ENCODE measurements at places on chromosomes 16 and 17.

DNA sequence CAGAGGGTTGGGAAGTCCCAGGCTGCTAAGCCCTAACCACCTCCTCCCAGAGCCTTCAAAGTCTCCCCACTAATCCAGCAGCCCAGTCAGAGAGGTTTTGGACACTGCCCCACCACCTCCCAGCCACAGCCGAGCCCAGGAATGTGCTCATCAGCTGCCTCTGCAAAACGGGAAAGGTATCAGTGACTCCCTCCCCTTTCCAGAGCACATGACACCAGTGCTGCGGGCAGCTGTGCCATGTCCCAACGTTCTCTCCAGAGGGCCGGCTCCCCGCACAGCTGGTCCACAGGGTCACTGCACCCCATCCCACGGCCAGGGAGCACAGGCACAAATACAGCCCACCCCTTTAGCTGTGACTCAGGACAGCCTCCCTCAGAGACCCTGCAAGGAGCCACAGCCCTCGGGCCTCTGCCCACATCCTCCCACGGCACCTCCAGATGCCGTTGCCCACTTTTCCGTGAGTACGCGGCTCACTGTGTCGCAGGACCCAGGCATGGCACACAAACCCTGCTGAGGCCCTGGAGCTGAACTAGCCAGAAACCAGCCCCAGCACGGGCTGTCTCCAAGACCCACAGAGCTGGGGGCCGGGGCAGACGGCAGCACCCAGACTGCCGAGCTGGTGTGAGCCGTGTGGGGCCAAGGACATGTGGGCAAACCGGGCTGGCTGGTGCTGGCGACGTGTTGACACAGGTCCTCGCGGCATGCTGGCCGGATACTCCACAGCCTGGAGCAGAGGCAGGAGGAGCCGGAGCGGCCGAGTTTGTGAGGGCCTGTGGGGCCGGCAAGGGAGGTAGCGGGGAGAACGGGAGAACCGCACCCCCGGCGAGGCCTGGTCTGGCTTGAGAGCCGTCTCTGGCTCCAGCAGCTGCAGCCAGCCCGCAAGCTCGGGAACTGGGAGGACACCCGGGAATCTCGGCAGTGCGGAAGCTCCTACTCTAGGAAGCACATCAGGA lies 6.3 kb upstream of the PPP1R27 start:
- no peak for DNase-seq

DNA sequence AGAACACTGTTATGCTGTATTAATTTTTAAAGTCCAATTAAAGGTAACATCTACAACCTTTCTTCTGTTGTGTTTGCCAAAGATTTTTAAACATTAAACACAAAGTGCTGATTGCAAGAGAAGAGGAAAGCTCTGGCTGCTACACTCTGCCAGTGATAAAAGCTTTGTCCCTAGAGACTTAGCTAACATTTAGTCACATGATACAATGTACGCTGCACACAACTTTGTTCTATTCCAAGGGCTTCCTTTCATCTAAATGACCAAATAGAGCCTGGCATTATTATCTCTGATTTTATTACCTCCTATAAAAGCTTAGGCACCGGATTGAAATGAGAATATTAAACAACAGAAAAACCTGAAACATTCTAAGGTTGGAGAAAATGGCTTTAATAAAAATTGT lies 388.7 kb upstream of the PMFBP1 start:
- DNase-seq = no peak

DNA sequence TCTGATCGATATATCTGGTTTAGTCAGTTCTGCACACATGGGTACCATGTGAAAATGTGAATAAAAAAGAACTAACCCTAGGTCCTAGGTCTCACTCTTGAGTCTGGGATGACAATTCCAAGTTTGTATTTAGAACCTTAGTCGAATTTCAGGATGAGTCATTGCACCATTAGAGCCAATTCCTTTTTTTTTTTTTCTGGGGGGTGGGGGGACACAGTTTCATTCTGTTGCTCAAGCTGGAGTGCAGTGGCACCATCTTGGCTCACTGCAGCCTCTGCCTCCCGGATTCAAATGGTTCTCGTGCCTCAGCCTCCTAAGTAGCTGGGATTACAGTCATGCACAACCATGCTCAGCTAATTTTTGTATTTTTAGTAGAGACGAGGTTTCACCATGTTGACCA lies 41.6 kb downstream of the SPAG9 start:
- DNase-seq = no peak

DNA sequence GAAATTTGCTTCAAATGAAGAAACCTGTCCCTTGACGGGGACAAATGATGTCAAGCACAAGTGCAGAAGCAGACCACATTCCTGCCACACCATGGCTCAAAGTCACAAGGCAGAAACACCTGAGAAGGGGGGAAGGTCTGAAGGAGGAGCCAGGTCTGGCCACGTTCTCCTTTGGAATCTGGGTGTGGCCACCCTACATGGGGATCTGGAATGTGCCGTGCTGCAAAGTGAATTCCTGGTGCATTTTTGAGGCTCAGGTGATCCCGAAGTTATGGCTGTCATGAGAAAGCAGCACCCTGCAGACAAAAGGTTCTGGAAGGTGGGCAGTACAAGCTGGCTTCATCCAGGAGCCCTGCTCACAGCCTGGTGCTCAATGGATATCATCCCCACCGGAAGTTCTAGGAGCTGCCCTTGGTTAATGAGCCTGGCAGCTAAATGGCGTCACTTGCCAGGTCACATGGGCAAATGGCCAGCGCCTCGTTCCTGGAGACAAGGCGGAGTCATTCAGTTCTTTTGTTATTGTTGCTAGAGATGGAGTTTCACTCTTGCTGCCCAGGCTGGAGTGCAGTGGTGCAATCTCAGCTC lies 20.1 kb upstream of the ADCY9 start:
- no peak for DNase-seq

DNA sequence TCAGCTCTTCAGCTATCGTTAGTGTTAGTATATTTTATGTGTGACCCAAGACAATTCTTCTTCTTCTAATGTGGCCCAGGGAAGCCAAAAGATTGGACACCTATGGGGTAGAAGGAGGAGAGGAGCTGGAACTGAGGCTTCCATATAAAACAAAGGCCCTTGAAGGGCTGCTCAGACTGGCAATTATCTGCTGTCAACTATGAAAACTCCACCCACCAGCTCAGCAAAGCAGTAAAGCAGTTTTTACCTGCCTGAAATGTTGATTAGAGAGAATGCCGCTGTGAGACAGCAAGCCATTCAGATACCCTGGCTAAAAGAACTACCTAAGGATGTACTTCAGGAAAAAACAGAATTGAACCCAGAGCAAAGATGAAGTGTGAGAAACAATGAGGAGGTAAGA lies 45.9 kb upstream of the GNAO1 start:
- DNase-seq = no peak

- DNase-seq = peak; percentile 23
Observed at GRCh38 chr16:30519120-30520049, 7.0 kb downstream of the ZNF768 start.

DNA sequence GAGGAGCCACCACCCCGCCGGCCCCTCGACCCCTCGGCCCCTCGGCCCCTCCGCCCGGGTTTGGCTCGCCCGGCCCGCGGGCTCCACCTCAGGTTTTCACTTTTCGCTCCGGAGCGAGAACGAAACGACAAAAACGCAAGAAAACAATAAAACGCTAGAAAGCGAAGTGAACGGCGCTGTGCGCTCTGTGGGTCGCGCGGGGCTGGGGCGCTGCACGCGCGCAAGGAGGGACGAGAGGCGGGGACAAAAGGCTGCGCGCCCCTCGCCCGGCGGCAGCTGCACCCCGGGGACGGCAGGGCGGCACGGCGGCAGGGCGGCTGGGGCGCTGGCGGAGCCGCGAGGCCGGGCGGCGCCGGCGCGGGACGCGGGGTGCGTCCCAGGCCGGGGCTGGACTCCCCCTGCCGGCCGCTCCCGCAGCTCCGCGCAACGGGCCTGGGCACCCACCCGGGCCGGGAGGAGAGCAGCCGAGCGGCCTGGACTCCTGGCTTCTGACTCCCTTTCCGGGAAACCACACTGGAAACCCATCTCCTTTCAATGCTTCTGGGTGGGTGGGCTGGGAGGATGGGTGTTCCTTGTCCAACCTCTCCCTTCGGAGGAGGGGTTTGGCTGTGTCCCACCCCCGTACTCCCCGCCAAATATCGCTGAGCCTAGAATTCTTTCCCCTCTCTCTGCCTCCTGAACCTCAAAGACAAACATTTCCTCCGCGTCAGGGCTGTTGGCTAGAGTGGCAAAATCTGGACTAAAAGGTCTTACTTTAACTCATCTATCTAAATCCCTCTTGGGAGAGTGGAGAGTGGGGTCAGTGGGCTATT lies 9.9 kb downstream of the TBX2 start:
- no peak for DNase-seq

DNA sequence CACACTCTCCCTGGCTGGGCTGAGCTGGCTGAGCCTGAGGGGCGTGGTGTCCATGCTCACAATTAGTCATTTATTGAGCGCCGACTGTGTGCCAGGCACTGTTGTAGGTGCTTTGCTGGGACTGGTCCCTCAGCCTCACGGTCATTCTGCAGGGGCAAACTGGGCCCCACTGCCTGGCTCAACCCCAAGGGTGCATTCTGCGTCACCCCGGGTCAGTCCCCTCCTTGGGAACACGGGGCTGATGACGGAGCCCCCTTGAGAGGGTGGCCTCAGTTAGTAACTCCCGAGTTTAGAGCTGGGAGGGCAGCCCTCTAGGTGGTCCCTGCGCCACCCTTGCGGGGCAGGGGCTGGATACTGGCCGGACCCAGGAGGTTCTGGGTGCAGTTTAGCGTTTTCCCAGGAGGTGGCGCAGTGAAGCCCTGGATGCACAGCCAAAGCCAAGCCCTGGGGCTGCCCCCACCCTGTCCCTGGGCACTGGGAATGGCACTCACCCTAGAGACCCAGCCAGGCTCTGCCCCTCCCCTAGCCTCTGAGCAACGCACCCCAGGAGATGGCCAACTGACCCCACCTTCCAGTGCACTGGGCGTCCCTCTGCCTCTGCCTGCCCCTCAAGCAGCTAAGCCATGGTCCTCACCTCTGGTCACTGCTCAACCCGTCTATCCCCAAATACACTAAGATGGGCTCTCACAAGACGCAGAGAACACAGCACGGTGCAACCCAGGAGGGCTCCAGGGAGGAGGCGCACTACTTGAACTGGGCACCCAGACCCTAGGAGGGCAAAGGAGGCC lies 243.2 kb upstream of the GSE1 start:
- DNase-seq = no peak

- DNase-seq = no peak
Observed at GRCh38 chr17:82801377-82801970, 38.3 kb downstream of the ZNF750 start.

- no peak for DNase-seq
Observed at GRCh38 chr17:79595471-79595870, 15.4 kb downstream of the RBFOX3 start.

DNA sequence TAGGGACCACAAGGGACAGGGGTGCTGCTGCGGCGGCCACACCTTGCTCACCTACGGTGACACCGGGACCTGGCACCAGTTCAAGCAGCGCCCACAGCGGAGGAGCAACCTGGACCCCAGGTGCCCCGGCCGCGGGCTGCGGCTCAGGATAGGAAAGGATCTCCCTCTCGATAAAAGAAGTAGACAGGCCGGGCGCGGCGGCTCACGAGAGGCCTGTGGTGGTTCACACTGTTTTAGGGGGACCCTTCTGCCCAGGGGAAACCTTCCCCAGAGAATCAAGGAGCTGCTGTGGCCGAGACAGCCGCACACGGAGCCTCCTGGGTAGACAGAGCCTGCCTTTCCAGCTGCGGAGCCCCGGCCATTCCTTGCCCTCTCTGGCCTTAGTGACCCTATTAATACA lies 17.9 kb upstream of the ATP2A3 start:
- no peak for DNase-seq

- DNase-seq = no peak
Observed at GRCh38 chr17:6070913-6071511, 833 bp downstream of the WSCD1 start.

DNA sequence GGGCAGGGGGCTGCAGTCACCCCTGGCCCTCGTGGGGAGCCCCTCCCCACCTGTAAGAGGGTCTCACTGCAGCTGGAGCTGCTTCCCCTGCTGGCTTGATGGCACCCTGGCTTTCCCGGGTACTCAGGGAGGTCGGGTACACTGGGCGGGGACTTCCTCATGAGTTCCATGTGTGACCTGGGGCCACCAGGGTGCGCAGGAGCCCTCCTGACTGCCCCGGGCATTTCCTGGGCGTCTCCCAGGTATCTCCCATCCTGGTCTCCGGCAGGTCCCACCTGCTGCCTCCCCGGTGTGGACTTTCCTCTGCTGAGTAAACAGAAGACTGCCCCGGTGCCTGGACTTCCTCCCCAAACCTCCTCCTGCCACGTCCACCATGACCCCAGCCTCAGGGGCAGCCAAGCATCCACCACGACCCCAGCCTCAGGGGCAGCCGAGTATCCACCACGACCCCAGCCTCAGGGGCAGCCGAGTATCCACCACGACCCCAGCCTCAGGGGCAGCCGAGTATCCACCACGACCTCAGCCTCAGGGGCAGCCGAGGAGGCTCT lies 40.9 kb downstream of the CBFA2T3 start:
- DNase-seq = no peak

DNA sequence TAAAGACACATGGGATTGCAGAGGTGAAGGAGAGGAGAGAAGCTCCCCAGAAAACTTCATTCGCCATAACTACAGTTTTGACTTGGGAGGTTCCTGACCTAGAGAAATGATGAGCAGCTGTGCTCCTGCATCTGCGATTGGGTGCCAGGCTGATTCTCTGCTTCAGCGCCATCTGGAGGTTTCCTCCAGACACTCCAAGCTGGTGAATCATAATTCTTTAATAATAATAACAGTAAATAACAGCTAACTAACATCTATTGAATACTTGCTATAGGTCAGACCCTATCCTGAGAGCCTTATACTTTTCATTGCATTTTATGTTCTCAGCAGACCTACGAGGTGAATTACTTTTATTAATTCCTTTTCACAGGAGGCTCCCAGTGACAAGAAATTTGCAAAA lies 575.8 kb downstream of the TOX3 start:
- no peak for DNase-seq

DNA sequence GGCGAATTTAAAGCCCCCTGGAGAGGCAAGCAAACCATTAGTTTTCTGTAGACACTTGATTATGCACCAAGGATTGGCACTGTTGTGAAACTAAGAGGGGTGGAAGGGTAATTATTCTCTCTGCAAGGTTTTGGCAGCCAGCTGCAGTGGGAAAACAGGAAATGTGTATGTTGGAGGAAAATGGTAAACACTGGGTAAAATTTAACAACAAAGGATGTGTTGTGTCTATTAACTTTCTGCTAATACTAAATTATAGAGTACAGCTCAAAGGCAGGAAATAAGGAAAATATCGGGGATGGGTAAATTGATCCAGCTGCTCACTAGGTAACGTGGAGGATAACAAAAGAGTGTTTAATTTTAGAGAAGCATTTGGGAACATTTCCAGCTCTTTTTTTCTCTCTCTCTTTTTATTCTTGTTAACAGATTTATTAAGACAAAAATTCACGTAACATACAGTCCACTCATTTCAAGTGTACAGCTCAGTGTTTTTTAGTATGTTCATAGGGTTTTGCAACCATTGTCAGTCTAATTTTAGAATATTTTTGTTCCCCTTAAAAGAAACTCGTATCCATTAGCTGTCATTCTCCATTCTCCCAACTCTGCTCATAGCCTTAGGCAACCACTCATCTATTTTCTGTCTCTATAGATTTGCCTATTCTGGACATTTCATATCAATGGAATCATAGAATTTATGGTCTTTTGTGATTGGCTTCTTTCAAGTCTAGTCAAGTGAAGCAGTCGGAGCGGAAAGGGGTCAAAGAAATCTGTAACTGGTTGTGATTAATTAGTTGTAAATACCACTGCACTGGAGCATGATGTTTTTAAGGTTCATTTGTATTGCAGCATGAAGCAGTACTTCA lies 41.8 kb downstream of the TANGO6 start:
- no peak for DNase-seq
